Chondrocyte (in vitro differentiated cells): ENCODE measurements at places on chromosomes 1 and 21. TPM values are rescaled to one million over a fixed set of nuclear protein-coding genes. Genes with fewer than 3 reads are reported as not detected.

The LORICRIN gene
- total RNA-seq: not detected in 3 replicates

The KCNK2 gene
- not detected in 3 replicates for total RNA-seq

- H3K36me3 ChIP-seq: peaks cover 23% of the 10 kb centered on the region
- no peak for DNase-seq
- peak overlapping the region; percentile 99 for H3K27ac ChIP-seq
- peaks cover 62% of the 10 kb centered on the region for H3K4me1 ChIP-seq
These were observed 6.3 kb downstream of the FHL3 start for GRCh38 chr1:37998913-37999429.

DNA sequence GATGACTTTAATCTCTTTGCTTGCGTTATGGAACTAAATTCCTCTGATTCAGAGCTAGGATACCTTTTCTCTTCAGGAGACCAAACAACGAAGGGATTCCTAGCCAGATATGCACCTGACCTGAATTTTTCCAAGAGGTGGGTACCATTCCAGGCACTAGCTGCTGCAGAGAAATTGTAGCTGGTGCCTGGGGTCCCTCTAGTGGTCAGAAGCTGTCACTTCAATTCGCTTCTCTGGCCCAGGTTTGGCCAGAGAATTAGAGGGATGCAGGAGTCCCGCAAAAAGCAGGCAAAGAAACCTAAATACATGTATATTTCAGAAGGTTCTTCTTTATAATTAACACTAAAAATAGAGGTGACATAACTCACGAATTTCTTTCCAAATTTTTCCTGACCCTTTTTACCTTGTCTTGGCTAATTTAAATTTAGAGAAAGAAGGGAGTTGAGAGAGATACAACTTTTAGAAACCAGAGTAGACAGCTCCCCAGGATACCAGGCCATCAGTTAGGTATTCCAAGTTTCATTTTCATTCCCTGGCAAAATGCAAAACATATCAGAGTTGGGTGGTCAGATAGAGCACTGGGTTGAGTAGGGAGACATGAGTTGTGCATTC is 9.6 kb downstream of the ACKR1 start:
- no peak overlapping the region for H3K27ac ChIP-seq
- no peak for DNase-seq
- no peaks in the 10 kb centered on the region for H3K4me1 ChIP-seq
- peaks cover 39% of the 10 kb centered on the region for H3K27me3 ChIP-seq
- H3K36me3 ChIP-seq: no peaks in the 10 kb centered on the region
- no peak overlapping the region for H3K4me3 ChIP-seq

DNA sequence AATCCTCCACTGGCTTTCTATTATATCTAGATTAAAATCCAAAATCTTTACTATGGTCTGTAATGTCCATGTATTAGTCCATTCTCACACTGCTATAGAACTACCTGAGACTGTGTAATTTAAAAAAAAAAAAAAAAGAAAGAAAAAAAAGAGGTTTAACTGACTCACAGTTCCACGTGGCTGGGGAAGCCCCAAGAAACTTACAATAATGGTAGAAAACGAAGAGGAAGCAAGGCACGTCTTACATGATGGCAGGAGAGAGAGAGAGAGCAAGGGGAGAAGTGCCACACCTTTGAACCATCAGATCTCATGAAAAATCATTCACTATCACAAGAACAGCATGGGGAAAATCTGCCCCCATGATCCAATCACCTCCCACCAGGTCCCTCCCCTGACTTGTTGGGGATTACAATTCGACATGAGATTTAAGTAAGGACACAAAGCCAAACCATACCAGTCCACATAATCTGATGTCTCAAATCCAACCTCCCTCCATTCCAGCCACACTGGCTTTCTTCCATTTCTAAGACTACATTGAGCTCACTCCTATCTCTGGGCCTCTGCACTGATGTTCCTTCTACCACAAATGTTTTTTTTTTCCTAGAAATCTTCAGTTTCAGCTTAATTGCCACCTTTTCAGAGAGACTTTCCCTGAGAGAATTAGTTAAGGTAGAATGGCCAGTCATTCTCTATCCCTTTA is 92.4 kb downstream of the EIF4G3 start:
- H3K27ac ChIP-seq: peak overlapping the region; percentile 45
- H3K4me3 ChIP-seq: no peak overlapping the region
- DNase-seq: no peak
- peaks cover 26% of the 10 kb centered on the region for H3K4me1 ChIP-seq

- no peak overlapping the region for H3K27ac ChIP-seq
- H3K4me3 ChIP-seq: no peak overlapping the region
- H3K27me3 ChIP-seq: no peaks in the 10 kb centered on the region
- peaks cover 19% of the 10 kb centered on the region for H3K36me3 ChIP-seq
These were observed 9.9 kb downstream of the F3 start for GRCh38 chr1:94531664-94532063.

GRCh38 chr1:239914751-239915231 is 176.9 kb upstream of the FMN2 start:
- H3K4me3 ChIP-seq: no peak overlapping the region
- DNase-seq: no peak
- no peaks in the 10 kb centered on the region for H3K36me3 ChIP-seq
- H3K27me3 ChIP-seq: peaks cover 19% of the 10 kb centered on the region
- H3K4me1 ChIP-seq: peaks cover 6% of the 10 kb centered on the region
- no peak overlapping the region for H3K27ac ChIP-seq

DNA sequence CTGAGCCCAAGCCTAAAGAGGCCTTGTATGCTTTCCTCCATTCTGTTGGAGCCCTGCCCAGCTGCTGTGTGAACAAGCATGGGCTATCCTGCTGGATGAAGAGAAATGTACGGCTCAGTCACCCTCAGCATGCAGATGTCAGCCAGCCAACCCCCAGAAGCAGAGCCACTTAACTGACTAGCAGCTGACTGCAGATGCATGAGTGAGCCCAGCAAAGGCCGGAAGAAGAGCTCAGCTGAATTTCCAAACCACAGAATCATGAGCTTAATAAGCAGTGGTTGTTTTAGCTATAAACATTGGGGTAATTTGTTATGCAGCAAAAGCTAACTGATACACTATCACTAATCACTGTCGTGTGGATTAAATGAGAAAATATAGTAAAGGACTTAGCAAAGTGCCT is 39.0 kb downstream of the FOXO6 start:
- no peak for DNase-seq
- H3K36me3 ChIP-seq: no peaks in the 10 kb centered on the region
- H3K4me1 ChIP-seq: peaks cover 16% of the 10 kb centered on the region
- no peak overlapping the region for H3K27ac ChIP-seq
- H3K4me3 ChIP-seq: no peak overlapping the region

GRCh38 chr1:182286761-182287160 is 104.8 kb downstream of the GLUL start:
- H3K4me1 ChIP-seq: peaks cover 17% of the 10 kb centered on the region
- no peak overlapping the region for H3K27ac ChIP-seq
- DNase-seq: no peak
- no peaks in the 10 kb centered on the region for H3K36me3 ChIP-seq
- no peaks in the 10 kb centered on the region for H3K27me3 ChIP-seq

DNA sequence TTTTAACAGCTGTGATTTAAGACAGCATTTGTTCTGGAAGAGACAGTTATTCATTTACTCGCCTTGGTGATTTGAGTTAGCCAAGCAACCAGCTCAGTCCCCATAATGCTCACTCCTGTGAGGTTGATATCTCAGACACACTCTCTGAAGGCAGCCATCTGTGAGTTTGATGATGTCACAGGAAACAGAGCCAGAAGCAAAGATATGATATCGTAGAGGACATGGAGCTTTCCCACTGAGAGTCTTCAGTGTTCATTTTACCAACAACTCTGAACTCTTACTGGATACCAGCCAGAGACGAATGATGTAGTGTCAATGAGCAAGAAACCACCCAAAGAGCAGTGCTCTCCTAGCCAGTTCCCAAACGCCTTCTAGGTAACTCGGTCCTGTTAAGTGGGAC is 219.4 kb downstream of the SLC35F3 start:
- no peaks in the 10 kb centered on the region for H3K4me1 ChIP-seq

DNA sequence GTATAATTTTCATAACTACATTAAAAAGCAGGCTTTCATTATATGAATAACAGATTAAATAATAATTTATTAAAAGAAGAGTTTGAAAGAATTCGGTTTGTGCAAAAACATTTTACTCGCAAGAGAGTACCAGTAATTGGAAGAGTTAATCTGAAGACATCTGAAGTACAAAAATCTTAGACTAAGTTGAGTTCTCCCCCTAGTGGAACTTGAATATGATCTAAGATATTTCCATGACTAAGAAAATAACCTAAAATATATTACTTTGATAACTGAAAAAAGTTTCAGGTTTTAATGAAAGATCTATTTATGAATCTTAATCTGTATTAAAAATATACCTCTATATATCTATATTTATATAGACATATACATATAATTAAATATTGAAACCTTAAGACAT is 112.5 kb upstream of the GFI1 start:
- H3K4me3 ChIP-seq: no peak overlapping the region
- H3K27ac ChIP-seq: no peak overlapping the region
- peaks cover 2% of the 10 kb centered on the region for H3K36me3 ChIP-seq
- DNase-seq: no peak
- no peaks in the 10 kb centered on the region for H3K27me3 ChIP-seq
- H3K4me1 ChIP-seq: no peaks in the 10 kb centered on the region

GRCh38 chr1:205569411-205570172 is 62.2 kb downstream of the ELK4 start:
- peaks cover 3% of the 10 kb centered on the region for H3K4me1 ChIP-seq
- H3K4me3 ChIP-seq: no peak overlapping the region
- H3K27me3 ChIP-seq: peaks cover 70% of the 10 kb centered on the region
- no peak overlapping the region for H3K27ac ChIP-seq
- peak; percentile 88 for DNase-seq
- H3K36me3 ChIP-seq: no peaks in the 10 kb centered on the region

DNA sequence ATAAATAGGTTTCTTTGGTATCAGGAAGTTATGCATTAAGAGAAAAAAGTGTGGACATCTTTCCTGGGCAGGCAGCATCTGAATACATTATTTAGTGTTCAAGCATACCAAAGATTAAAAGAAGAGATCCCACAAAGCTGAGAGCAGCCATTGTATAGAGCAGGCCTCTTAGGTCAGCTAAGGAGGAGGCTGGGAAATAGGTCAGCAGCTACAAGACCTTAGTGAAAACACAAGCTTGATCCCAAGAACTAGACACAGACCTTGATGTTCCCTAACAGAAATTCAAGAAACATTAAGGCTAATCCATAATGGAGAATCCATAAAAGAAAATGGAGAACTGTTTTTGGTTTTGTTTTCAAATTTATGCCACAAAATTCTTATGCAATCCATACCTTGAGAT is 135.3 kb upstream of the DPT start:
- no peaks in the 10 kb centered on the region for H3K4me1 ChIP-seq
- no peak for DNase-seq
- peaks cover 3% of the 10 kb centered on the region for H3K36me3 ChIP-seq
- H3K27me3 ChIP-seq: no peaks in the 10 kb centered on the region
- H3K4me3 ChIP-seq: no peak overlapping the region

GRCh38 chr1:56418151-56418631 is 161.2 kb downstream of the PLPP3 start:
- no peaks in the 10 kb centered on the region for H3K4me1 ChIP-seq
- no peaks in the 10 kb centered on the region for H3K36me3 ChIP-seq
- no peak overlapping the region for H3K27ac ChIP-seq
- no peaks in the 10 kb centered on the region for H3K27me3 ChIP-seq
- no peak for DNase-seq

GRCh38 chr1:201482755-201483154 is 13.8 kb upstream of the PHLDA3 start:
- H3K36me3 ChIP-seq: no peaks in the 10 kb centered on the region
- H3K27ac ChIP-seq: no peak overlapping the region
- no peak overlapping the region for H3K4me3 ChIP-seq
- no peak for DNase-seq

- DNase-seq: no peak
- H3K4me1 ChIP-seq: peaks cover 3% of the 10 kb centered on the region
- no peak overlapping the region for H3K4me3 ChIP-seq
- no peaks in the 10 kb centered on the region for H3K36me3 ChIP-seq
- H3K27ac ChIP-seq: no peak overlapping the region
These were observed 56.4 kb downstream of the GREM2 start for GRCh38 chr1:240555524-240555923.
